ENCODE measurements at places on chromosomes 6 and 20.
A peak's percentile ranks its signal among the peaks of the same experiment; 100 is the strongest.

- peak; percentile 92 for DNase-seq
Observed at GRCh38 chr20:16528078-16528477, 45.2 kb downstream of the KIF16B start.

DNA sequence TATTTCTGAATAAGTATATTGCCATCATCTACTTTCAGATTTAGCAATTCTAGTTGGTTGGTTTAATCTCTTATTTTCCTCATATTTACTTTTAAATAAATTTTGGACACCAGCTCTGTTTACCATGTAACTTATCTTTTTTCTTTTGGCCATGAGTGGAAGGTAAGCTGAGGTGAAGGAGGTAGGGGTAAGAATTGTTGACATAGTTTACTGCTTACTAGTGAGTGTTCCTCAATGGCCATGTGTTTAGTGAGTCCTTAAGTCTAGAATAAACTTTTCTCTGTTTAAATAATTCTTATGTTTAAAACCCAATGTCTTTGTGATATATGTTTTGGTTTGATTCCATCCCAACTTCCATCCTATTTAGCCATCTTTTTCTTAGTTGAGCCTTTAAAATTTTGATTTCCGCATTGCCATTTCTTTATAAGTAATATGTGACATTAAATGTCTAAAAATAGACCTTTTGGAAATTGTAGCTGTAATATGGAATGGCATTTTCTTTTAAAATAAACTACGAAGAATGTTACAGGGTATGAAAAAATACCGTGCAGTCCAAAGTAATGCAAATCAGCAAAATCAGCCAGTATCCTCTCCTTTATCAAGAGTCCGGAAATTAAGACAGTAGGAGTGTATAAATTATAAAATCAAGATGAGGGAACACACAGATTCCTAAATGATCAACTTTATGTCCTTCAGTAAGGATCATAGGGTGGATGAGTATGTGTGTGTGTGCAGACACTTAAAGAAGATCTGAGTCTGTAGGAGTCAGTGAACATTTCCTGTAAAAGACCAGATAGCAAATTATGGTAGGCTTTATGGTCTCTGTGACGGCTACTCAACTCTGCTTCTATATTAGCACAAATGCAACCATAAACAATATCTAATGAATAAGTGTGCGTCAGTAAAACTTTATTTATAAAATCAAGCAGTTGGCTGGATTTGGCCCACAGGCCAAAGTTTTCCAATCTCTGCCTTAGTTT, 10.3 kb downstream of the STXBP5 start:
- DNase-seq, result no peak

GRCh38 chr20:14919501-14920081, 582.2 kb upstream of the FLRT3 start:
- no peak for DNase-seq

GRCh38 chr20:48538856-48539255, 288.9 kb downstream of the PREX1 start:
- DNase-seq, result peak; percentile 77

DNA sequence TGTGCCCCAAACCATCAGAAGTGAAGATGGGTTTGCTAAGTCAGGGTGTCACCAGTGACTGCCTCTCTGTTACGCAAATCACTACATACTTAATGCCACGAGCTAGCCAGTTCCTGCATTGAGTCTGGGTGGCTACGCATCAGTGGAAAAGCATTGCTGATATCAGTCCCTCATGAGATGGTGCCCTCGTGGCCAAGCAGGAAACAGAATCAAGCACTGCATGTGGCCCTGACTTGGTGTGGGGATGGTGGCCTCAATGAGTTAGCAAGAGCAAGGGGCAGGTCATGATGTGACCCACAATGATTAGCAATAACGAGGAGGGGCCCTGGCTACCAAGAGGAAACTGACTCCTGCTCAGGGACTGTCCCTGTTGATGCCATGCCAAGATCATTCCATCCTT, 51.6 kb upstream of the FNDC1 start:
- DNase-seq, result no peak

GRCh38 chr20:50213531-50214106, 23.0 kb downstream of the CEBPB start:
- peak; percentile 30 for DNase-seq

DNA sequence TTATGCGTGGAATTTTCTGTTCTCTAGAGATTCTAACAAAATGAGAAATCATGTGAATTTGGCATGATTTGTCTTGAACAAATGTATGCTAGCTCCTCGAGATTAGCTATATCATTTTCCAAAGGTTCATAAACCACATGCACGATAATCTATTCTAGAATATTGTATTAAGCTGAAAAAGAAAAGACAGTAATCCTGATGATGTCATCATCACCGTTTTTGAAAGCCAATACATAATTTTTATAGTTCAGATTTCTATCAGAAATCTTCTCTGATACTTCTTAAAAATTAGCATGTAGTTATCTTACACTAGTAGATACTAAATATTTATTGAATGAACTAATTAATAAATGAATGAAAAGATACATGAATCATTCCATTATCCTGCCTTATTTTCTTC, 111.2 kb downstream of the HAO1 start:
- no peak for DNase-seq

DNA sequence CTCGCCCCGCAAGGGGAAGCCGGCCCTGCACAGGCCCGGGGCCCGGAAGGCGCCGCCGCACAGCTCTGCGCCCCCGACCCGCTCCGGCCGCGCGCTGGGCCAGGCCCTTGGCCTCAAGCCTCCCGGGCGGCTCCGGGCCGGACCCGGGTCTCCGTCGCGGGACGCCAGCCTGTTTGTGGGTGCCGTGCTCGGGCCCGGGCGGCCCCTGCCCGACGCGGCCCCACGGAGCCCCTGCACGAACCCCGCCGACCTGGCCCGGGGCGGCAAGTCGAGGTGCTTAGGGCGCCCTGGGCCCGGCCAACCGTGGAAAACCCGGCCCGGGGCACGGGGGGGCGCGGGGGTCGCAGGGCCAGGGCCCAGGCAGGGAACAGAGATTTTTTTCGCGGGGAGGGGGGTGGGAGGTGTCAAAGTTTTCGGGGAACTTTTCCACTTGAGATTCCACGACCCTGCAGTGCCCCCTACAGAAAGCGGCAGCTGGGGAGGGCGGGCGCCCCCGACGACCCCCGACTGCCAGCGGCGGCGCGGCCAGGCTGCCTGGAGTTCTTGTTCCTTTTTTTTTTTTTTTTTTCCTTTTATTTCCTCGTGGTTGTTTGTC, 805 bp upstream of the STX16 start:
- no peak for DNase-seq

DNA sequence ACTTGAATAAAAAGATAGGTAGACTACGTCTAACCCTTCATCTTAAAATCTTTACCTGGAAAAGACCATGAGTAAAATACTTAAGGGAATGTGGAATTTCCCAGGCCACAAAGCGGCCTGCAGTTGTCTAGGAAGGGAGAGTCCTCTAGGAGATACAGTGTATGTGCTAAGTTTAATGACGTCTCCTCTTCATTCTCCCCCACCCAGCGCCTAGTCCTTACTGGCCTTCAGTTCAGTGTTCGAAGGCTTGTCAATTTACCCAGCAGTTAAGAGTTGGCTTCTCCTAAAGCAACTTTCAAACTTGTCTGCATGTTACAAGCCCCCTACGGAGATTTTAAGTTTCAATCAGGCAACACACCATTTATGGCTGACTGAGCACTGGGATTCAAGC, 35.2 kb downstream of the HFE start:
- DNase-seq, result peak; percentile 71

DNA sequence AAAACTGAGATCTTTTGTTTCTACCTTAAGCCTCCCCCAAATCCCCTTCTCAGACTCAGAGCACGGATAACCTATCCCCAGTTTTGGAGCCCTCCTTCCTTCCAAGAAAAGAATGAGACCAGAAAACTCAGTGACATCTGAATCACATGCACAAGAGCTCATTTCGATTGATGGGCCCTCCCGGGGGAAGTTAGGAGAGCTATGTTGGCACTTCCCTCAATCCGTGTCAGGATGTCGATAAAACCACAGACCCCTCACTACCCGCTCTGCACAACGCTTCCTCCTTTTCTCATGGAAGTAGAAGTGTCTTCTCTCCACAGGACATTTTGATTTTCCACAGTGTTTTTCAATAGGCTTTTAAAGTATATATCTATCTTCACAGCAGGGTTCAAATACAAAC, 332.4 kb downstream of the HACE1 start:
- no peak for DNase-seq

GRCh38 chr6:165931675-165932074, 236.0 kb downstream of the TBXT start:
- DNase-seq, result no peak
